CD4-positive, alpha-beta T cell treated with Interferon alpha-2 for 1 hour (primary cell): ENCODE measurements at places on chromosomes 7 and 10.
A peak's percentile ranks its signal among the peaks of the same experiment; 100 is the strongest.

DNA sequence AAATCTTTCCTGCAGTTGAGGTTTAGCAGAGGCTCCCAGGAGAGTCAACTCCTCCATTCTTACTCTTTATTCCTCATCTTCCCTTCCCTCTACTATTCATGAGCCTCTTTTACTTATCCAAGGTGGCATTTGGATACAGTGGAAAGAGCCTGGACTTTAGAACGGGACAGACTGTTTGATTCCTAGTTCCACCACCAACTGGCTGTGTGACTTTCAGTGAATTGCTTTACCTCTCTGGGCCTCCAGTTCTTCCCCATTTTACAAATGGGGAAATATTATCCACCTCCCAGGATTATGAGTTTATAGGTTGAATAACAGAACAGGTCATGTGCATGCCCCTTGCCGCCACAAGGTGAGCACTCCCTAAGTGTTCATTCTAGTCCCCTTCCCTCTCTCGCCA is 49.9 kb downstream of the ZNF503 start:
- DNase-seq, result no peak

DNA sequence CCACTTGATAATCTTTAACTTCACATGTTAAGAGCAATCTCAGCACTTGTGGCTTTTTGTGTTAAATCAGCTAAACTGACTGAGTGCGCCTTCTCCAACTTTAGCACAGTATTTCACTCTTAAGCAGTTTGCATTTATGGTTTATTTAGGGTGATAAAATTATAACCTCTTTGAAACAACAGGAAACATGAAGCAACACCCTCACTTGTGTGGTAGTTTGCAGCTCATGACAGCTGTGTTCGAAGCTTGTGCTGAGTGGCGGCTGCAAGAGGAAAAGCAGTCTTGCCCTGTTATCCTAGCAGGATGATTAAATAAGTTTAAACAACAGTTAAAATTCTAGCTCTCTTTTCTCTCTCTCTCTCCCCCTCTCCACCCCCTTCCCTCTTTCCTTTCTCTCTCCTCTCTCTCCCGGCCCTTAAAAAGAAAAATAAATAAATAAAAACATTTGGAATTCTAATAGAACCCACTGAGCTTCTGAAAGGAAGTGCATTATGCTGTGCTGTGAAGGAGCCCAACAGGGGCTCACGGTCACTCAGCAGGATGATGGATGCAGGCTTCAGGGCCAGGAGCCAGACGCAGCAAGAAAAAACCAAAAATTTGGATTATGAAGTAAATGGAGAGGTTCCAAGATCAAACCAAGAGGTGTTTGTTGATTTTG is 25.2 kb downstream of the OGDH start:
- peak; percentile 70 for DNase-seq

DNA sequence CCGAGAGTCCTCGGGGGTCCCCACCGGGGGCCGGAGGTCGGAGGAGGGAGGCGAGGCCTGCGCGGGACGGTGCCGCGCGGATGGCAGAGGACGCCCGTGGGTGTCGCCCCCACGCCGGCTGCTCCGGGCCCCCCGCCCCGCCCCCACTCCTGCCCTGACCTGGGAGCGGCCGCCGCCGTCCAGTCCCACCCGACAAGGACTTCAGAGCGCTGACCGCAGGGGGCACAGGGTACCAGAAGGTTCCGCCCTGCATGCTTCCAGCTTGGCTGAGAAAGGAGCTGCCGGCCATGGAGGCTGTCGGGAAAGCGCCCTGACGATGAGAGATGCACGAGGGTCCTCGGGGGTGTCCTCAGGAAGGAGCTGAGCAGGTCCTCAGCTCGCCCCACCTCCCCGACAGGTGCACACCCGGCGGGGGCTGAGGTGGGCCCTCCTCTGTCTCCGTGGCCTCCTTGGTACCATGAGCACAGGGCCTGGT is 57.0 kb upstream of the DNAJB6 start:
- no peak for DNase-seq

GRCh38 chr7:44257618-44258422 is 57.0 kb downstream of the YKT6 start:
- peak; percentile 71 for DNase-seq

DNA sequence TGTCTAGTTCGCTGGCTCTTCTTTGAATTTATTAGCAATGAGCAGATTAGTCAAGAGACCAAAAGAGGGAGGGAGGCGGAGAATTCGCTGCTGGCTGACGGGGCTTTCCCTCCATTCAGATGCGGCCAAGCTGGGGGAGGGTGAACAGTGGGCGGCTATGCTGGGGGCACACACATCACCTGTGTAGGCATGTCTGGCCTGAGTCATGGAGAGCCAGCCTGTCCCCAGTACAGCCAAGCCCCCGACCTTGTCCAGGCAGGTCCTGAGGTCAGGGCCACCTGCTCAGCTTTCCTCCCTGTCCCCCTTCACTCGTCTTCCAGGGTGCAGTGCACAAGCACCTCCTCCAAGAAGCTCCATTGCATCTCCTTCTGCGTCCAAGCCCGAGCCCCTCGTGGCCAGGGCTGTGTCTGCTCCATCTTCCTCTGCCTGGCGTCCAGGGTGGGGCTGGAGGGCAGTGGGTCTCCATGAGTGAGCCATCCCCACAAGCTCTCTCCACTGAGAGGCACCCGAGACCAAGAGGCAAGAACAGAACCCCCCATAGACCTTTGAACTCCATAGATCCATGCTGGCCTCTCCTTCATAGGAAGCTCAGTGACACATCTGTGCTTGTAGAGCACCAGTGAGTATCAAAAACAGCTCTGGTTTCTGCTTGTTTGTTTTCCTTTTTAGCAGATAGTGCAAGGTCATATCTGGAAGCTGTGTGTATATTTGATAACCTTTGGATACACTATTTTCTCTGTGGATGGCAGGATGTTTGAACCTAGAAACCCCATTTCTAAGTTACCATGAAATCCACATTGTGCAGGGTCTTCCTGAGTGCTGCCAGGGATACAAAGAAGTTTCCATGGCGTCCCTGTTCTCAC is 1.9 kb upstream of the DEPP1 start:
- DNase-seq, result no peak

DNA sequence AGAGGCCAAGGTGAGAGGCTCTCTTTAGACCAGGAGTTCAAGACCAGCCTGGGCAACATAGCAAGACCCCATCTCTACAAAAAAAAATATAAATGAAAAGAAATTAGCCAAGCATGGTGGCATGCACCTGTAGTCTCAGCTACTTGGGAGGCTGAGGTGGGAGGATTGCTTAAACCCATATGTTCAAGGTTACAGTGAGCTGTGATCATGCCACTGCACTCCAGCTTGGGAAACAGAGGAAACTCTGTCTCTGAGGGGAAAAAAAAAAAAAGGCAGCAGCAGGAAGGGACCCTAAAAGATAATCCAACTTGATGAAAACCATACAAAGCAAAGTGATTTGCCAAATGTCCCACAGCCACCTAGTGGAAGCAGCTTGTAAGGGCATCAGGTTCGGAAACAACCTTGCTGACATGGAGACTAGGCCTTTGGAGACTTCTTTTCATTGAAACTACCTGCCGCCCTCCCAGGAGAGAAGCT is 15.6 kb upstream of the PBLD start:
- DNase-seq, result peak; percentile 68

GRCh38 chr10:132197271-132198067 is 10.7 kb downstream of the DPYSL4 start:
- no peak for DNase-seq

GRCh38 chr7:133582766-133583523 is 330.1 kb downstream of the EXOC4 start:
- no peak for DNase-seq

GRCh38 chr10:84654671-84655070 is 326.3 kb downstream of the CCSER2 start:
- DNase-seq, result no peak
